Activated naive CD4-positive, alpha-beta T cell treated with anti-CD3 and anti-CD28 coated beads for 36 hours (primary cell): ENCODE measurements at places on chromosomes 7 and 10. TPM values are rescaled to one million over a fixed set of nuclear protein-coding genes. Genes with fewer than 3 reads are reported as not detected.

GRCh38 chr7:150444674-150445365 is 5.6 kb upstream of the GIMAP8 start:
- H3K4me1 ChIP-seq = peaks cover 47% of the 10 kb centered on the region
- no peak overlapping the region for H3K27ac ChIP-seq
- H3K4me3 ChIP-seq = no peak overlapping the region
- peaks cover 4% of the 10 kb centered on the region for H3K36me3 ChIP-seq
- H3K27me3 ChIP-seq = no peaks in the 10 kb centered on the region

- no peaks in the 10 kb centered on the region for H3K36me3 ChIP-seq
- no peaks in the 10 kb centered on the region for H3K27me3 ChIP-seq
- no peak for DNase-seq
- no peaks in the 10 kb centered on the region for H3K4me1 ChIP-seq
- no peak overlapping the region for H3K4me3 ChIP-seq
These were observed 543.2 kb upstream of the SEMA3D start for GRCh38 chr7:85730012-85730411.

DNA sequence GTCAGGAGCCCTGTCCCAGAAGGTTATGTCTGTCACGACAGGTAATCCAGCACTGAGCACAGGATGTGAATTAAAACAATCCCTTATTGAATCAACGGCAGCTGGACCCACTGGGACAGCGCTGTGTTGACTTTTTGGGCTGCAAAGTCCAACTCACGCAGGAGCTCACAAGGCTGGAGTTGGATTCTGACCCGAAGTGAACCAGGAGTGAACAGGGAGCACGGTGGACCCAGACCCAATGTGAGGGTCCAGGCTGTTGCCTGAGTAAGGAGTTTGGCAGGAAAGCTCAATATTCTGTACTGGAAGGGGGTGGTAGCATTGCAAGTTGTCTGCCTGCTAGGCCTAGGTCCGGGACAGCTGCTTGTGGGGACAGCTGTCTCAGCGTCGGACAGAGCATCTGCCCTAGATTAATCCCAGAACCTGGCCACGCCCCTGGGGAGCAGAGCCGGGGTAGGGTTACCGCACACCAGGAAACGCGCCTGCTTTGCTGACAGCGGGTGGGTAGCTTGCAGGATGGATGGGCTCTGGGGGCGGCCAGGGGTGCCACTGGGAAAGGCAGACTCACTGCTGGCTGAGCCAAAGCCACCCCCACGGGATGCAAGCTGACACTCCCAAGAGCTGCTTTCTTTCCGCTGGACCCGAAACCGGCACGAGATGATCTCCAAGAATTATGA is 24.0 kb downstream of the COL26A1 start:
- no peaks in the 10 kb centered on the region for H3K36me3 ChIP-seq
- H3K27me3 ChIP-seq = no peaks in the 10 kb centered on the region
- no peak overlapping the region for H3K27ac ChIP-seq

GRCh38 chr7:43612599-43613589 is 30.0 kb downstream of the STK17A start:
- peak overlapping the region; percentile 77 for H3K27ac ChIP-seq
- peaks cover 48% of the 10 kb centered on the region for H3K36me3 ChIP-seq

Gene ASIC3
- 6.8 TPM for total RNA-seq

Gene CUBN
- total RNA-seq = 0.37 TPM

Gene FAM13C
- total RNA-seq = not detected
